Stimulated activated CD8-positive, alpha-beta memory T cell treated with anti-CD3 and anti-CD28 coated beads, Interleukin-4, amount 100 ng/mL, for 4 hours (primary cell): ENCODE measurements at places on chromosomes 11 and 22.

- DNase-seq, result no peak
These were observed 4.0 kb downstream of the JAM3 start for GRCh38 chr11:134072844-134073243.

- DNase-seq, result no peak
These were observed 43.0 kb upstream of the CD5 start for GRCh38 chr11:61059260-61059752.

DNA sequence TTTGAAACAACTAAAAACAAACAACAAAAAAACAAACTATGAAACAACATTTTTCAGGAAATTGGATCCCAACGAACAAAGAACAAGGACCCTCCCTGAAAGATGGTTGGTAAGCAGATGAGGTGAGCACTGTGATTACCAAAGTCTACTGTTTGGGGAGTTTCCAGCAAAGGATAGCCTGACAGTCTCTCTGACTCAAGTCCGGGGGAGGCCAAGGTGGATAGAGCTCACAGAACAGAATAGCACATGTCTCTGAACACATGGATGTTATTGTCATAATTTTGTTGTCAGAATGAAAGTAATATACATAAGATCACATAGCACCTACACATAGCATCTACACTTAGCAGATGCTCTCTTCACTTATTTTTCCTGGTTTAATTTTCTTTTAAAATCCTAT is 501.3 kb upstream of the TENM4 start:
- DNase-seq, result no peak

GRCh38 chr11:1834779-1835670 is at the start of gene SYT8:
SYT8 (plus strand) TSS chr11:1834990; CDS start chr11:1835106, 116 bp downstream.
- no peak for DNase-seq

GRCh38 chr11:24046731-24047130 is 450.1 kb upstream of the LUZP2 start:
- no peak for DNase-seq

DNA sequence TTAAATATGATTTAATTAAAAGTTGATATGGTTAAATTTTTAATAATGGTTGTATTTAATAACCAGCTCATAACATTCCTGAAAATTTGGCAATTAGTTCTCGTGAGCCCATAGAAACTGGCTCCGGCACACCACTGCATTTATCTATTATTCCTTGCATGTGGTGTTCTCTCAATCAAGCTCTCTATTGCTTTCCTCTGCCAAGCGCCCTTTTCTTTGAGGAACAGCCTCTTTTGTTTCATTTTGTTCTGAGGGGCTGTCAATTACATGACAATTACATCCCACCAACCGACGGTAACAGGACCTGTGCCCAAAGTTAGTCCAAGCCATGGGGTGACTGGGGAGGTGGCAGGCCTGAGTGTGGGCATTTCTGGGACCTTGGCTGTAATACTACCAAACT is 8.1 kb downstream of the C11orf91 start:
- DNase-seq, result no peak

DNA sequence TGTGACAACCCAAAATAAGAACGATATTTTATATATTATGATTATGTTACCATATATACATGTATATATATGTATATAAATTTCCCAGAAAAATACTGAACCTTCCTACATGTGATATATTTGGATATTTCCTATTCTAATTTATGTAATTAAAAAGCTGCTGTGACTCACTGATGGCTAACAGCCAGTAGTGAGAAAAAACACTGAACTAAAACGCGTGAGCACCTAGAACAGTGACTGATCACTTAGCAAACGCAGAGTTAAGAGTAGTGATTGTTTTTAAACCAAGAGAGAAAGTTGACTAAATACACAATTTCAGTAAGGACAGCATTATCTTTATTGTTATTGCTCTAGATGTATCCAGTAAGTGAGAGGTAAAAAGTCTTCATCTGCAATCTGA is 213.8 kb downstream of the TMEM135 start:
- DNase-seq, result no peak

- DNase-seq, result no peak
These were observed 21.1 kb downstream of the TSPAN18 start for GRCh38 chr11:44747836-44748235.

- DNase-seq, result no peak
These were observed 51.4 kb downstream of the COPB1 start for GRCh38 chr11:14448240-14448639.

GRCh38 chr22:38311323-38311620 is 6.0 kb downstream of the CSNK1E start:
- no peak for DNase-seq

DNA sequence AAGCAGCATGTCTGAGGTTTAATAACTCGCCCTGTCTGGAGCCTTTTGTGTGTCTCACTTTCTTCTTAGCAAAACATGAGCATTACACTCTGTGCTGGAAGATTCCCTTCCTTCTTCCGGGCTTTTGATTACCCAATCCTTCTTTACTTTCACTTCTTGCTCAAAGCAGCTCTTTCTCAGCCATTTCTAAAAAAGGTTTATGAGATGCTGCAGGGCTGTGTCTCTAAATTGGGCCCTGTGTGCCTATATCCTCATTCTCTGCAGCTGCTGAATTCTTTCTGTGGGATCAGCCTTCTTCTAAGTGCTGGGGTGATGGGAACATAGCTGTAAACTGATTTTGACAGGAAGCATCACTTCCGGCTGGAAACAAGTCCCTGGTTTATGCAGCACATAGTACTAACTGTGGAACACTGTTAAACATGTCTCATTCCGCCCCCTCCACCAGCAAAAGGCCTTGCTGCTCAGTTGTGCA is 71.8 kb downstream of the PIWIL4 start:
- DNase-seq, result no peak

- no peak for DNase-seq
These were observed 44.7 kb downstream of the CSTF3 start for GRCh38 chr11:33116535-33116934.

DNA sequence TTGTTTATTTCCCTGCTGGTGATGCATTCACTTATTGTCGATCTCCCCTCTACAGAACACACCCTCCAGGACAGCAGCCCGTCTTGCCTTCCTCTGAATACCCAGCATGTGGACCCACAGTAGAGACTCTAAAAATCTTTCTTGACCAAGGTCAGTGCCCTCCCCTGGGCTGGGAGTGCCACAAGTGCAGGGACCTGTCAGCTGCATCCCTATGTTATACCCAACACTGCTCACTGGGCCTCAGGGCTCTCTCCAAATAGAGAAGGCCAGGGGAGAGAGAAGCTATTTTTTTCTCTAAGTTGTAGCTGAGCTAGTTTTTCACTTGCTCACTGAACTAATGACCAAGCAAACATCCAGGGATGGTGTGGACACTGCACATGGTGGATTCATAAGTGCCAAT is 9.8 kb downstream of the KCNJ1 start:
- DNase-seq, result no peak

DNA sequence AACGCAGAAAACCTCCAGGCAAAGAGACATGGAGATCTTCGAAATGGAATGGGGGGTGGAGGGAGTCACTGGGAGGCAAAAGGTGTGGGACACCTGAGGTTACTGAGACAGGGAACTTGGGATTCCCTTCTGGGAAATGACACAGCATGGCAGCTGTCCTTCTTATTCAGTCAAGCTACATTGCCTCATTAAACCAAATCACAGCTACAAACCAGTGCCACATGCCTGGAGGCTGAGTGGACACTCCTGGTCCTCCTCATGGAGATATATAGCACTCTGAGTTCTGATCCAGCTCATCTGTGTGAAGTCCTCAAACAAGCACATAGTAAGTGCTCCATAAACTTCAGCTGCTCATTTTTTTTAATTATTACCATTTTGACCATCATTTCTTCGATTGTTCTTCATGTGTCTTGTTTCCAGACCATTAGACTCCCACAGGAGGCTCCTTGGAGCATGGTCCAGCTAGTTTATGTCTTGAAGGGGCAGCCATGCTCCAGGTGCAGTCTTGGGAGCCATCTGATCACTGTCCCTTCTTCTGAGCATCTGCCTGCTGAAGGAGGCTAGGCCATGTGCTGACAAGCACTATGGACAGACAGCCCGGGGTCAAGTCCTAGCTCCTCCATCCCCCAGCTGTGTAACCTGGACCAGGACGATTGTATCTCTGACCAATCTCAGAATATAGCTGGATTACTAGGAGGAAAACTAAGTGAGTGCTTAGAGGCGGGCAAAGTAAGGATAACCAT is 9.7 kb upstream of the FXYD2 start:
- DNase-seq, result no peak

DNA sequence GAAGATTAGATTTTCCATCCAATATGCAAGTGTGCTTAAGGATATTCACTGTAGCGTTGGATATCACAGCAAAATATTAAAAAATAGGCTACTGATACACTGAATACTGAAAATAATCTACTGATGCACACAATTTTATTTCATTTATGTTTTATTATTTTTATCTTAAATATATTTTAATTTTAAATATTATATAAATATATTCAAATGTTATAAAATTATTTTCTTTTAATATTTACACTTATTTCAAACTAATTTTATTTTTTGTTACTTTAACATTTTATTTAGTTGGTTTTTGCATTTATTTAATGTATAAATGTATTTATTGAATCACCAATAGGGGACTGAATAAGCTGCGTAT is 12.3 kb downstream of the MMP3 start:
- no peak for DNase-seq

- DNase-seq, result no peak
These were observed 36.8 kb upstream of the GRIA4 start for GRCh38 chr11:105573091-105573490.

- no peak for DNase-seq
These were observed 81.8 kb upstream of the OR9Q1 start for GRCh38 chr11:57941875-57942274.

DNA sequence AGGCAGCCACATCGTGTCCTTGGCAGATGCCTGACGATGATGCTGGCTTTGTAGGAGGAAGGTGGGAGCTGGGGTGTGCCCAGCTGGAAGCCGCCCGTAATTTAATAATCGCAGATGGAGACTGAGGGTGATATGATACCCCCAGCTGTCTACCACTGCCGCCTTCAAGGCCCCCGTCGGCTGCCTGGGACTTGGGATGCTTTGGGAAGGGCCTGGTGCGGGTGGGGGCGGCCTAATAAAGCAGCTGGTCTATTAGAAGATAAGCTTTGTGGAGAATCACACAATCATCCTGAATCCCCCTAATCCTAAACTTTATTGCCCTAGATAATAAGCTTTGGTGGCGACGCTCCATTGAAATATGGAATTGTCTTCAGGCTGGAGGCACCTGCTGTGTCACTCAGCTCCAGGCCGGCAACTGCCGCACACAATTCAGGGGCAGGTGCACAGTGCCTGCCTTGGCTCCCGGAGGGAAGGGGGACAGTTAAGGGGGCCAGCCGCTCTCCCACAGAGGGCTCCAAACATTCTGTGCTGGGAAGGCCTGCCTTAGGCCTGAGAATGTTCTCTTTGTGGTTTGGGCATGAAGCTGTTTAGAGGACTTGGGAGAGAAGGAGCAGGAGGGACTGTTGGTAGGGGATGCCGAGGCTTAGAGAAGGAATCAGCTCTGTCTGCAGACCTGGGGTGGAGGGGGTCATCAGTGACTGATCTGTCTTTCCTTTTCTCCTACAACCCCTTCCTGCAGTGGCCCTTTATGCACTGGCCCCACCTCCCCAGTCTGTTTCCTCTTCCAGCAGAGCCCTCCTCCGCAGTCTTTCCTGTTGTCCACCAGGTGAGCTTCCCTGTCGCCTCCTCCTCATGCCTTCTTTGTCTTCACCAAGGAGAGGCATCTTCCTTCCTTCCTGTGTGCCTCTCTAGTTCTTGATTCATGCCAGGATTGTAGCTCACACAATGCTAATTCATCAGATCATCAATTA is 65.3 kb downstream of the ARL14EP start:
- no peak for DNase-seq

- no peak for DNase-seq
These were observed 18.9 kb downstream of the TOM1 start for GRCh38 chr22:35318346-35319215.

DNA sequence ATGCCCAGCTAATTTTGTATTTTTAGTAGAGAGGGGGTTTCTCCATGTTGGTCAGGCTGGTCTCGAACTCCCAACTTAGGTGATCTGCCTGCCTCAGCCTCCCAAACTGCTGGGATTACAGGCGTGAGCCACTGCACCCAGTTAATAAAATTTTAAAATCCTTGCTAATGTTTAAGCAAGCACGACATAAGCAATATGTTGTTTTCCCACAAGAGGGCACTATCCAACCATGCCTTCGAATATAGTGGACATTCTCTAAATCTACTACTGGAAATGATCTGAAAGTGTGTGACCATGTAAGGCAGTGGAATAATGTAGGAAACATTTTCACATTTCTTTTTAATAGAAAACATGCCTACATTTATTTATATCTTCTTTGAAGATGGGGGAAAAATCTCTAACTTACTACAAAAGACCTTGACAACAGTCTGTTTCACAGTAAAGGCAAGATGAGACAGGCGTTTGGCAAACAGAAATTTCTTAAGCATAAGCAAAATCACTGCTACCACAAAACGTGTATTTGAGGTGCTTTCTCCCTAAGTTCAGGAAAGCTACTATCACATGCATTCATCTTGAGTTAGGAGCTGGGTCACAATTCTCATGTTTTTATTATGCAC is 38.2 kb downstream of the PITPNB start:
- DNase-seq, result no peak

DNA sequence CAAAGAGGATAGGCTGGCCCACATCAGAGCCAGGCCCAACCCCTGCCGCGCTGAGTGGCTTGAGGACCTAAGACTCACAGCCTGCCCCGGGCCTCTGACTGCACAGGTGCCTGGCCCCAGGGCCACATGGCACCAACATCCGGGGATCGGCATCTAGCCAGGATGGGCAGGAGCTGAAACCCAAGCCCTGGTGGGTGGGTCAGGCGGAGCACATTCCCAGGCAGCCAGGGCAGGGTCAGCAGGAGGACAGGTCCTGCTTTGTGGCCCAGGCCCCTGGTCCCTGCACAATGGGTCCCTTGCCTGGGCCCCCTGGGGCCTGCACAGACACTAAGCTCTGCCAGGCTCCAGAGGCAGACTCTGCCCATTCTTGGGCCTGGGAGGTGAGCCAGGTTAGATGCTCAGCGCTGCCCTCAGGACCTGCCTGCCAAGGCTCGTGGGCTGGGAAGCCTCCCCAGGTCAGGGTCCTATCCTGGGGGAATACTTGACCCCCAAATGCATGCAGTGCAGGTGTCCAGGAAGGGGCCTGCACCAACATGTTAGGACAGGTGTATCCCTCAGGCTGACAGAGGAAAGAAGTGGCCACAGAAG is 33.5 kb downstream of the ARVCF start:
- no peak for DNase-seq

DNA sequence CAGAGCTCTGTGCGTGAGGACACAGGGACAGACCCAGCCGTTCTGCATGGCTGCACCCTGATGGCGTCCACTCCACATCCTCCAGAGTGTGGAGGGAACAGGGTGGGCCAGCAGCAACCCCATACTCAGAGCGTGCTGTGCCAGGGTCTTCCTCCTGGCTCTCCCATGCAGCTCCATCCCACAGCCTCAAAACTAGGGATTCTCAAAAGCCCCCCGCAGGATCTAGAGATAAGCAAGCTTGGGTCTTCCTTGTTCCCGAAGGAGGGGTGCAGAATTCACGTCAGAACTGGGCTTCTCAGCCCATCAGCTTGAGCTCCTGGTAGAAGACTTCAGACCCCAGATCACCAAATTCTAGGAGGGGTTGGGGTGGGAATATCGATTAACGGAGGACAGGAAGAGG is 858.8 kb downstream of the TBC1D22A start:
- DNase-seq, result no peak
